Stimulated activated CD8-positive, alpha-beta memory T cell treated with anti-CD3 and anti-CD28 coated beads, Interleukin-2, amount 100 ng/mL, for 1 hour (primary cell): ENCODE measurements at places on chromosomes 2 and 18.

DNA sequence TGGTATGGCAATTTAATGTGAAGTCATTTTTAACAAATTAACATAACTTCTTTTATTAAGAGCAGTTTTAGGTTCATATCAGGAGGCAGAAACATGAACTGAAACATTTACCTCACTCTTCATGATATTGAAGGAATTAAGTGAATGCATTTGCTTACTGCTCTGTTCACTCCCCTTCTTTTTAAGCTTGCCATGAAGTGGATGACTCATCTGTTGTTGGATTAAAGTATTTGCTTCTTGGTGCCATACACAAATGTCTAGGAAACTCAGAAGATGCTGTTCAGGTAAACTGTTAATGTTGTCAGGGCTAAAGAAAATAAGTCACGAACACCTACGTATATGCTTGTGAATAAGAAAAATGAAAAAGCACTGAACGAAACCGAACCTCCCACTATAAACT lies 10.2 kb upstream of the CABYR start:
- DNase-seq = no peak

DNA sequence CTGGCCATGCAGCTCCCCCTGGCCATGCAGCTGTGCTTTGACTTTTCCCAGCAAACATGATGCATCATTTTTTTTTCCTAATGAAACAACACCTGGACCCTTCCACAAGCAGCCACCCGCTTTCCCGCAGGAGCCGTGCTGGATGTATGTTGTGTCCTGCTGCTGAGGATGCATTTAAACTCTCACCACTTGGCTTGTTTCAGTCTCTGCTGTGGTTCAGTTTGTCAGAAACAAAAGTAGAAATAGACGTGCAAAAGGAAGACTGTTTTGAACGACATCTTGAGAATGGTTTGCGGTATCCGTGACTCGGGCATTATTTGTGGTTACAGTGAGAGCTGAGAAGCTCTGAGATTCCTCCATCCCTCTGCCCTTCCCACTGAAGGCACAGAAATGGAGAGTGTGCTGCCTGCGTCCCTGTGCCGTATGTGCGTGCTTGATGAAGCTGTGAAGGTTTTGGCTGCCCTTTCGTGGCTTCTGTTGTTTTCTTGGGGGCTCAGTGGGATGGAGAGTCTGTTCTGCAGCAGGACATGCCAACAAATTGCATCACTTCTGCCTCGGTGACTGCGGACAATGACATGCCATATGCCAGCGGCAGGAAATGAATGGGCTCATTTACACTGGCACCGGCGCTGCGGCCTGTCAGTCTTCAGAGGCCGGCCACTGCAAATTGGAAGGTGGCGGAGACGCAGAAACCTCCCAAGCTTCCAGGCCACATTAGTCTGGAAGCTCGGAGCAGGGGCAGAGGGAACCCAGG lies 417.7 kb upstream of the SALL3 start:
- DNase-seq = no peak

- DNase-seq = no peak
Observed at GRCh38 chr18:58354051-58354450, 274.8 kb downstream of the ALPK2 start.

- DNase-seq = no peak
Observed at GRCh38 chr2:160680294-160680693, 186.7 kb upstream of the RBMS1 start.

GRCh38 chr2:143808166-143808565 lies 678.9 kb downstream of the ARHGAP15 start:
- DNase-seq = no peak

GRCh38 chr2:199339891-199340605 lies 117.7 kb downstream of the SATB2 start:
- DNase-seq = no peak

DNA sequence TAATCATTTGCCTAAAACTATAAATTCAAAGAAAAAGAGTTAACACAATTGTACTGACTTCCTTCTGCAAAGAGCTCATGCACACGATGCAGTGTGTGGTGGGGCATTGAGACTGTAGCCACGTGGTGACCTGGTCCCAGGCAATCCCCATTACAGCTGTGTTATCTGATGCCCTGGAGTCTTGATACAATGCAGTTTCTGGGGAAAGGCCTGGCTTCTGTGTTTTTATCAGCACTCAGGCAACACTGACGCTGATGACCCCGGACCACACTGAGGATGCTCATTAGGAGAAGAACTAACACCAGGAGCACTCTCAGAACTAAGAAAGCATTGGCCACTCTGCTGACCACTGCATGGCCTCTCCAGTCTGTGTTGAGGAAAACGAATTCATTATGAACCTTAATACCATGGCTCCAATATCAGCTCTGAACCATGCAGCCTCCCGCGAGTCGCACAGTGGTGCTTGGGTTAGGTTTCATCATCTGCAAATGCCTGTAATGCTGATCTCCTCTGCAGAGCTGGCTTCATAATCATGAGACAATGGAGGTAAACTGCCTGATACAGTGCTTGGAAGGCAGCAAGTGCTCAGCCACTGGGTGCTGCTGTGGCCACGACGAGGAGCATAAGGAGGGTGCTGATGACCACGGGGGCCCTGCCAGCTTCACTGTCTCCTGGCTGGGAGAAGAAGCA lies 218.5 kb downstream of the MYT1L start:
- DNase-seq = no peak

DNA sequence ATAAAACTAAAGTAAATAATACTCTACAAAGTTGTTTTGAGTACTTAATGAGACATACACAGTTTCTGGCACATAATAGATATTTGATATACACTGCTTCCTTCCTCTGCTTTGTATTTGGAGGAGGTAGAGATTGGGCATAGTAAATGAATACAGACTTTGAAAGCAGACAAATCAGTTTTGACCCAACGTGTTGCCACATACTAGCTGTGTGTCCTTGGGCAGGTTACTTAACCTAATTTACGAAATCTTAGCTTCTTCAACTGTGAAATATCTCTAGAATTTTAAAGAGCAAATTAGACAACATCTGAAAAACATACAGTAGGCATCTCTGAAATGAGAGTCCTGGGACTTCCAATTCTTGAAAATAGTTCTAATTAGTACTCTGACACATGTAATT lies 425.4 kb downstream of the TGIF1 start:
- DNase-seq = no peak

GRCh38 chr2:28413152-28413898 lies 20.7 kb downstream of the FOSL2 start:
- DNase-seq = no peak

DNA sequence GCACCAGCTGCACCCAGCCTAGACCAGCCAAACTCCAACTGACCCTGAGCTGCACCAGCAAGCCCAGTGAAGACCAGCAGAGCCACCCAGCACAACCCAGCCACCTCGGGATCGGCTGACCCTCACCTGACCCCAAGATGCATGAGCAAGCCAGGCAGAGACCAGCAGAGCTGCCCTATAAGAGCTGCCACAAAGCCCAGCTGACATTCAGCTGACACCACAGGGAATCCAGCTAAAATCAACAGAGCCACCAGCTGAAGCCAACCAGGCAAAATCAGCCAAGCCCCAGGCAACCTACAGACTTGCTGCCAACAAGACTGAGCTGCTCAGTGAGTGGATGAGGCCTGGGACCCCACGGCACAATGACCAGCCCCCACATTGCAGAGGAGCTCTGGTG lies 54.6 kb downstream of the CYP27C1 start:
- DNase-seq = no peak

DNA sequence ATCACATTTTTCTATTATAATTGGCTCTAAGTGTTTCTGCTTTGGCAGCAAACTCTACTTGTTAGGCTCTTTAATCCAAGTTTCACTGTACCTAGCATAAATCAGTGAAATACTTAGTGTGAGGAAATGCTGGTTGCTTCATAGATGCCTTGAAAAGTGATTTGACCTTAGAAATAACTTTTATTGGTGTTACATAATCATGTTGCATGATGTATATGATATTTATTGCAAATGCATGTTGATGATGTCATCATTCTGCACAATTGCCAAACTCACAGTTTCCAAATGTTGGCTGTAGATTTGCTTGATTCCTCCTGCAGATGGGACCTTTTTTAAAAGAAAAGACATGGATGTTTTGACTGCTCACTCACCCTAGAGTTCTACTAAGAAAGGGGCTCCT lies 137.6 kb upstream of the BCL2L11 start:
- no peak for DNase-seq
